NCI-H510A treated with DMSO at 0.1 percent for 48 hours (cell line): ENCODE measurements at places on chromosomes 12 and 14.

DNA sequence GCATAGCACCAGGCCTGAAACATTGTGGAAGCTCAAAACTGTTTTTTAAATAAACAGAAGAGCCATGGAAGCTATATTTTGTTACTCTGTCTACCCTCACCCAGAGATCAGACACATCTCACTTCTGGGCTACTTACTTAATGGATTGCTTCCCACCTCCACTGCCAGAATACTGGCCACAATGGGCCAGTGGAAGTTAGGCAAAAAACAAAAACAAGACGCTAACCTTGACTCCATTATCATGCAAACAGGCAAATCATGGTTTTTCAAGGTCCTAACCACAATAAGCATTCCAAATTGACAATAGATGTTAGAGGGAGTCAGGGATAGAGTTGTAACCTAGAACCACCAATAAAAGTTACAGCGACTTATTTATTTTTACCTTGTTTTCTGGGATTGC, 52.7 kb upstream of the PTCSC3 start:
- no peak for DNase-seq

DNA sequence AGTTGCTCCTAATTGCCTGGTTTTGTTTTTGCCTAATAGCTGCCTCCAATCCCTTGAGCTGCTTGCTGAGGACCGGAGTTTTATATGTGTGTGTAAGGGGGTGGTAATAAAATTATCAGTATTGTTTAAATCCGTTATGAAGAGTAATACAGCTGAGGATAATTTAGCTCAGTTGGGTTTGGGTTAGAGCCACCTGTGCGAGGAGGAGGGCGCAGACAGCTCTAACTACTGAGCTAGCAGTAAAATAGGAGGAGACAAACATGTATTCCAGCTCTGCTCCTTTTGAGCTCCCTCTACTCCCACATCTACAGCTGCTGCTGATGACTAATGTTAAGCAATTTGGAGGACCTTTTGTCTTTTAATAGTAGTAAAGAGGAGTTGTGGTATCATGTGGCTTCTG, 61.5 kb downstream of the SPATS2 start:
- no peak for DNase-seq

GRCh38 chr14:35883677-35884293, 57.6 kb downstream of the BRMS1L start:
- DNase-seq, result peak; percentile 77

- DNase-seq, result no peak
Measured at GRCh38 chr12:130054803-130055202, 107.5 kb upstream of the FZD10 start.

- DNase-seq, result no peak
Measured at GRCh38 chr12:52057638-52058576, 6.7 kb downstream of the NR4A1 start.

- DNase-seq, result no peak
Measured at GRCh38 chr12:96548384-96548783, 59.0 kb downstream of the CFAP54 start.

DNA sequence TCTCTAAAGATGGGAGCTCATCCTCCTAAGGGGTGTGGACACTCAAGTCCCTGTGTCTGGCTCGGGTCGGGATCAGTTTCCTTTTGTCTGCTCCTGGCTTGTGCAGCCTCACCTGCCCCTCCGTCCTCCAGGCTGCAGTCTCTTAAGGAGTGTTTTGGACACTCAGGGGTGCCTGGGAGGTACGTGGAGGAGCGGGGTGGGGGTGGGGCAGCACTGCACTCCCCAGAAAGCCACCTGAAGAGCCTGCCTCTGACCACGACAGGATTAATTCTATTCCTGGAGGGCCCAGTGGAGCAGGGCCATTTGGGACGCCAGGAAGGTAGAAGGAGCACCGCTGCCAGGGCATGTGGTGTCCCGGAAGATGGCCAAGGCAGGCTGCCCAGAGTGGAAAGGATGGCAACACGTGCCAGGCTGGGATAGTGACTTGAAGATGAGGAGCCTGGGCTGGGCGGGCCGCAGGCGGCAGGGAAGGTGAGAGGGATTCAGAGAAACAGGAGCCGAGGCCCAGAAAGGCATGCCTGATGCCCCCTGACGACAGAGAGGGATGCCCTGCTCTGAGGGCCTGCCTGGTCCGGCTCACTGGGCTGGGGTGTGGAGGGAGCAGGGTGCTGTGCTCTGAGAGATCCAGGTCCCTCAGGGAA, 14.8 kb upstream of the LRTM2 start:
- no peak for DNase-seq

- peak; percentile 20 for DNase-seq
Measured at GRCh38 chr14:101183376-101184103, 280.0 kb upstream of the RTL1 start.

- no peak for DNase-seq
Measured at GRCh38 chr14:73616831-73617230, 4.5 kb downstream of the ACOT6 start.

DNA sequence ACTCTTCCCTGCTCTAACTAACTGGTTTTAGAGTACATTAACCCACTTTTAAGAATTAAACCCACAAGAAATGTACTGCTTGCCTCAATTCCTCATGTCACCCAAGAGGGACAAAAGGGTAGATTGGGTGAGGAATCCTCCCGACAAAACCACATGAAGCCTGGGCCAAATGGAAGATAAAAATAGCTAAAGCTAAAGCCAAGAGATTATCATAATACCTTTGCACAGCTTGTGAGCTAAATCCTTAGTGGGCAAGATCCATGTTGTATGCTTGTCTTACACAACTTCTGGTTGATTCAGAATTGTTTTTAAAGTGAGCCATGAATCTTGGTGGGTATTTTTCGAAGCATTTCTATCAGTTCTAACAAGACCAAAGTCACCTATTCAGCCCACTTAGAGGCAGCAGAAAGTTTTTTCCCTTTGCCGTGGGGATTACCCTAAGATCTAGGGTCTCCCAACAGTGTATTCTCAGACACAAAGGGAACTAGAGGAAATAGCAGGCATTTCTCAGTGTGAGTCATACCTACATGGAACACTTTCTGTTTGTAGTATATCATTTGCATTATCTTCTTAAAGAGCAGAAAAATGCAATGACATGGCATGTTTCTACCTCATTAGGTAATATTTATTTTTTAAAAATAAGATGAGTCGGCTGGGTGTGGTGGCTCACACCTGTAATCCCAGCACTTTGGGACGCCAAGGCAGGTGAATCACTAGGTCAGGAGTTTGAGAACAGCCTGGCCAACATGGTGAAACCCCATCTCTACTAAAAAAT, 616.6 kb downstream of the KCNH5 start:
- DNase-seq, result no peak

- DNase-seq, result no peak
Measured at GRCh38 chr12:13764748-13765147, 216.7 kb downstream of the GRIN2B start.

DNA sequence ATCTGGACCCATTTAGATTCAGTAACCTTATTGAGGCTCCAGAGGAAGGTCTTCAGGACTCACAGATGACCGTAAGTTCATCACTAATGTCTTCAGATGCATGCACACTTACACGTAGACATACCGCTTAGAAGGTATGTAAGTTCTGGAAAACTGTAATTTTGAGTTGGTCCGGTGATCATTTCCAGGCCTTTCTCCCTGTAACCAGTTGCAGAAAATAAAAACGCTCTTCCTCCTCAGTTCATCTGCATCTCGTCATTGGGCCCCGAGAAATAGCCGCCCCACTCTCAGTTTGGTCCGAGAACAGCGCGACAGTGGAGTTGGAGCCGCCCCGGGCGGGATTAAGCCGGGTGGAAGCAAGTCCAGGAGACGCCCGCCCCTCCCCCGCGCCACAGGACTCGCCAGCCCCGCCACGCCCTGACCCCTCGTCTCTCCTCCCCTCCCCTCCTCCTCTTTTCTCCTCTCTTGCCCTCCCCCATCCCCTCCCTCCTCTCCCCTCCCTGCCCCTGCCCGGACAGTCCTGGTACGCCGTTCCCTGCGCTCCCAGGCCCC, 83.7 kb downstream of the TNFAIP2 start:
- DNase-seq, result no peak

DNA sequence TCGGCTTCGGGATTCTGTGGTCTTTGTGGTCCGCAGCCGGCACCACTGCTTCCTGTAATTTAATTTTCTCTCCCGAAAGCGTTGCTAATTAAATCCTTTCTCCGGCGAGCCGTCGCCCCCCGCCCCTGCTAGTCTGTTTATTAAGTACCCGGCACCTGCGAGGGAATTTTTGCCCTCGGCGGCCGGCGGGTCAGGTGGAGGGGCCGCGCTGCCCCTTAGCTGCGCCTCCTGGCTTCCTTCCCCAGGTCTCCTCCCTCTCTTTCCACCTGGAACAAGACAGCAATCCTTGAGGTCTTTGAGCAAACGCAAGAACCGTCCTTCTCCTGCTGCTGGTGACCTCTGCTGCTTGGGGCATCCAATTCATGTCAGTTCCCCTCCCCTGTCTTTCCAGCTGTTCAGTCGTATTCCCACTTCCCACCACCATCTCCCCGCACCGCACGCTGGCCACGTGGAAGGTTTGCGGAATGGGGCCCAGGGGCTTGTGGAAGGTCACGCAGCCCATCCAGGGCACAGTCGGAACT, 16.2 kb downstream of the ZDHHC22 start:
- DNase-seq, result no peak

- no peak for DNase-seq
Measured at GRCh38 chr12:67647181-67647798, 1.3 kb upstream of the DYRK2 start.

- DNase-seq, result peak; percentile 38
Measured at GRCh38 chr12:54173066-54173726, 15.6 kb downstream of the SMUG1 start.

- DNase-seq, result no peak
Measured at GRCh38 chr14:37168721-37169120, 3.7 kb downstream of the SLC25A21 start.
